ENCODE measurements at places on chromosomes 7 and 10. TPM values are rescaled to one million over a fixed set of nuclear protein-coding genes. Genes with fewer than 3 reads are reported as not detected.

C7orf33 gene
- total RNA-seq: not detected

SORCS1 gene
- total RNA-seq: 4.2 TPM

BAIAP2L1 gene
- 1.6 TPM for total RNA-seq

AKR1C2 gene
- total RNA-seq: 4.2 TPM

HSPA12A gene
- total RNA-seq: 8.4 TPM

SFTPA1 gene
- not detected for total RNA-seq

TLX1 gene
- total RNA-seq: not detected

ZNF488 gene
- total RNA-seq: 1.6 TPM

ASB10 gene
- total RNA-seq: 3.7 TPM

GPC2 gene
- 5.2 TPM for total RNA-seq

HDAC9 gene
- total RNA-seq: 52.7 TPM

ADCY1 gene
- 9.9 TPM for total RNA-seq

DDC gene
- total RNA-seq: 0.52 TPM

CDHR3 gene
- total RNA-seq: 12.0 TPM

PRSS1 gene
- total RNA-seq: not detected

SYT15B gene
- total RNA-seq: not detected

NOBOX gene
- not detected for total RNA-seq

HKDC1 gene
- total RNA-seq: not detected

HEPACAM2 gene
- total RNA-seq: not detected

CTNNA3 gene
- 24.0 TPM for total RNA-seq

SPOCK2 gene
- 2.6 TPM for total RNA-seq

MEOX2 gene
- total RNA-seq: 44.9 TPM

CALHM3 gene
- total RNA-seq: not detected

FGFR2 gene
- 11.5 TPM for total RNA-seq

UNCX gene
- total RNA-seq: not detected

CALML5 gene
- total RNA-seq: not detected

SPDYE8 gene
- total RNA-seq: not detected

CNTNAP2 gene
- 14.1 TPM for total RNA-seq

XPNPEP1 gene
- 89.2 TPM for total RNA-seq

All from skeletal muscle tissue (tissue), 5 donors.